ENCODE measurements at places on chromosomes 16 and 17.

- no peak for ATAC-seq
Measured at GRCh38 chr17:28480799-28481571, 7.5 kb downstream of the SLC13A2 start.

DNA sequence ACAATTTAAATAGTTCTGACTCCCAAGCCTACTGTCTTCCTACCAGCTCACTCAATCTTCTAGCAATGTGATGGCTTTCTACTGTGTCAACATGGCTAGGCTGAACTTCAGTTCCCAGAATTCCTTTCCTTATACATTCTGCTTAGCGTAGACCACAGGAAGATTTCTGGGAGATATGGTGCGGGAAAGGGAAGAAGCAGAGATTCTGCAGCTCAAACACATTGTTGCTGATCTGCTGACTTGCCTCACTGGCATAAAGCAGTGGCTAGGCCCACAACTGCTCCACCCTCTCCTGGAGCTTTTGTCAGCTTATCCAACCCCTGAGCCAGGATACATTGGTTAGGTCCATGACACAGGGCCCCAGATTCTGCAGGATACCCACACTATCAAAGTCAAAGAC, 58.8 kb downstream of the GAS7 start:
- ATAC-seq, result no peak

DNA sequence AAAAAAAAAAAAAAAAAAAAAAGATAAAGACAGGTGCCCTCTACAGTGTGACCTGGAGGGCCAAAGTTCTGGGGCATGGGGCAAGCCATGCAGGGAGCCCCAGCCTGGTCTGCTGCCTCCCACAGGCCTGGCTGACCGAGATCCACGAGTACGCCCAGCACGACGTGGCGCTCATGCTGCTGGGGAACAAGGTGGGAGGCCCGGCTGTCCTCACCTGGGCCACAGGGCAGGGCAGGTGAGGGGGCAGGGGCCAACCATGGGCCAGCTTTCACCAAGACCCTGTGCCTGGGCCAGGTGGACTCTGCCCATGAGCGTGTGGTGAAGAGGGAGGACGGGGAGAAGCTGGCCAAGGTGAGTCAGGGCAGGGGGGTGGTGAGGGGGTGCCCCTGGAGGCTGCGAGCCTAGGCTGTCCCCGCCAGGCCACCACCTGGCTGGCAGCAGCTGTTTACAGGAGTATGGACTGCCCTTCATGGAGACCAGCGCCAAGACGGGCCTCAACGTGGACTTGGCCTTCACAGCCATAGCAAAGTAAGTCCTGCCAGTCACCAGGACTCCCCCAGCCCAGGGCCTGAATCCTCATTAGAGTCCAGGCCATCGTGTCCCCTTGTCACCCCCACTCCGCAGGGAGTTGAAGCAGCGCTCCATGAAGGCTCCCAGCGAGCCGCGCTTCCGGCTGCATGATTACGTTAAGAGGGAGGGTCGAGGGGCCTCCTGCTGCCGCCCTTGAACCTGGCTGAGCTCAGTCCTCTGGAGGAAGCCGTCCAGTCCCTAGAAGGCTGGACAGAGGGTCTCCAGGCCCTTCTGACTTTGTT, 2.7 kb upstream of the TRAF7 start:
- no peak for ATAC-seq

DNA sequence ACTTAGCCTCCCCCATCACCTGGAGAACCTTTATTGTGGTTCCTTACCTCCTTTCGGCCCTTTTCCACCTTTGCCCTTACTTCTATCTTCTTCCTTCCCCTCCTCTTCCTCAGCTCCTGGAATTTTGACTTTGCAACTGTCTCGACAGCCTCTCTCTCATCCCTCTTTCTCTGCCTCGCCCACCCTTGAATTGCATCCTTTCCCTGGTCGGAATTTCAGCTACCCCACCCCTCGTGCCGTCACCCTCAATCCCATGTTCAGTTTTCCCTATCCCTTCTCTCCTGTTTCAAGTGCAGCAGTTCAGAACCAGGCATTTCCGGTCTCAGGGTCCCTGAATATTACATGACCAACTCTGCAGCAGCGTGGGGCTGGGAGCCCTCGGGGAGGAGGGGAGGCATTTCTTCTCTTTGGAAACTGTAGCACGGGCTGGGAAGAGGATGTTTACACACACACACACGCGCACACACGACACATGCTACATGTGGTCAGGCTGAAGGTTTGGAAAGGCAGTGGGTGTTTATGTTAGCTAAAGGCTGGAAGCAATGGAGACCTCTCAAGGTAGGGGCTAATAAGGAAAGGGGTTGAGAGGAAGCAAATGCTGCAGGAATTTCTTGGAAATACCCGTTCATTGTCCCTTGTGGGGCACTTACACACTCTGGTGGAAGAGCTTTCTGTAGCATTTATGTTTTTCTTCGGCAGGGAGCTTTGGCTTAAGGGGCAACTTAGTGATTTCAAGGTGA, 971 bp downstream of the MINK1 start:
- ATAC-seq, result no peak
